Activated CD8-positive, alpha-beta memory T cell treated with anti-CD3 and anti-CD28 coated beads, Interleukin-2, amount 50 U/mL, for 4 hours (primary cell): ENCODE measurements at places on chromosomes 4 and X.

DNA sequence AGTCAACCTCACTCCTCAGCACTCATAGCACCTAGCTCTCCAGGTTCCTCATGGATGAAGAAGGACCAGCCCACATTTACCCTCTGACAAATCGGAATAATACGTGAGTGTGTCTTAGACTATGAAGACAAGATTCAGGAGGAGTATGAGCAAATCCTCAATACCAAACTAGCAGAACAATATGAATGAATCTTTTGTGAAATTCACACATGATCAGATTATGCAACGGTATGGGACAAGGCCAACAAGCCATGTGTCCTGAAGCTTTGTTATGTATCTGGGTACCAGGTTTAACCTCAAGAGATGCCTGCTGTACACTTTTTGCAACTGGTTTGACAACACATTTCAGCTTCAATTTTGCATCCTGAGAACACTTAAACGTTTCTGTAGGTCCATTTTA lies 300.1 kb downstream of the OPHN1 start:
- DNase-seq, result no peak

DNA sequence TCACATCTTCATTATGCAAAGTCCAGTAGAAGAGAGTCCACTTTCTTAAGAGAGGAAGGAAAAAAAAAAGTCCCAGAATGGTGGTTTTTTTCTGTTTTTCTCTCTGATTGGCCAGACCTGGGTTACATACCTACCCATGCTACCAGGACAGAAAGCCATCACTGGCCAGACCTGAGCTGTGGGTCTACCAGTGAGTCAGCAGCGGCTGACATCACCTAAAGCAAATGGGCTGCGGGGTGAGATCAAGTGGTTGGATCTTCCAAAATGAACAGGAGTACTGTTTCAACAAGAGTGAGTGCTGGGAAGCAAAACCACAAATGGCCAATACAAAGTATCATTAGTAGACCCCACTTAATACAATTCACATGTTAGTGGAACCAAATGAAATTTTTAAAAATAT lies 1.6 kb upstream of the NDST3 start:
- DNase-seq, result no peak

GRCh38 chr4:122882857-122883735 lies 39.3 kb downstream of the NUDT6 start:
- DNase-seq, result no peak

DNA sequence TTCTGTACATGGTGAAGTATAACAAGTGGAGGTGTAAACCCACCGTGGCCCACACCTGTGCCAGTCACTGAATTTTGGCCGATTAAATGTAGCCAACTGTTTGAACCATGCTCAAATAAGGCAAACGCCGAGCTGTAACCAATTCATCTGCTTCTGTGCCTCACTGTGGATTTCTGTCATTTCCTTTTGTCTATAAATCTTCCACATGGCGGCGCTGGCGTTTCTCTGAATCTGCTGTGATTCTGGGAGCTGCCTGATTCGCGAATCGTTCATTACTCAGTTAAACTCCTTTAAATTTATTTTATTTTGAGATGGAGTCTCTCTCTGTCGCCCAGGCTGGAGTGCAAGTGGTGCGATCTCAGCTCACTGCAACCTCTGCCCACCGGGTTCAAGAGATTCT lies 19.2 kb downstream of the SUPT20HL2 start:
- no peak for DNase-seq

DNA sequence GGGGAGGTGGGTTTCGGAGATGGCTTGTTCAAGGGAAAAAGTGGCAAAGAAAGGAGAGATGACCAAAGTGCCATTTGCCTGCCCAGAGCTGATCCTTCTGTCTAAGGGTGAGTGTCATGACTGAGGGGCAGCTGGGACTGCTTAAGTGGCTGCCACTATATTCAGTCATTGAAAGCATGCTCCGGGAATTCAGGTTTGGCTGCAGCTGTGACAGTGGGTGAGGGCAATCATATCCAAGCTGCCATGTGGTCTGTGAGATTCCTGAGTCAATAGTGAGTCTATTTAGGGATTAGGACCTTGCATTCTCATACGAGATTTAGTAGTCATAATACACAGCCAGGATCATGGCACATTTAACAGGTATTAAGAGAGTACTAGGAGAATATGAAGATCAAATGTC lies 138.8 kb upstream of the BANK1 start:
- DNase-seq, result no peak

- DNase-seq, result no peak
These were observed 632 bp upstream of the PCDH7 start for GRCh38 chr4:30719454-30720020.

DNA sequence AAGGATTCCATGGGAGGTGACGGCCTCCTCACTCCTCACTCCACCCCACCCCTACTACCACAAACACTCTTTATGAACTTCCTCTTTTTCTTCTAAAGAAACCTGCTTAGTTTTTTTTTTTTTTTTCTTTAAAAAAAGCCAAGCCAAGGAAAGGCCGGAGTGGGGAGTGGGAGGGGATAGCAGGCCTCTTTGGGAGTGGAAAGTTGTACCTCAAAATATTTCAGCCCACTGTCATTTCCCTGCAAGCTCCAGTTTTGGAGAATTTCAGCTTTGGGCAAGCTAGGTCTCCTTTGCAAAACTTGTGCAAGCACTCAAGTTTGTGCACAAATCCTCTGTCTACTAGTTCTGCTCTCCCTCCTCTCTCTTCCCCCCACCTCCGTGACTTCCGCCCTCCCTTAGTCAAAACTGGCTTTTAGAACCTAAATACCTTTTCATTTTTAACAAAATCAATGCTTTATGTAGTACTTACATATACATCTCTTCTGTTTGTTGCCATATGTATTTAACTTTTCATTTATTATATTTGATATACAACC lies 512 bp upstream of the ANTXR2 start:
- DNase-seq, result no peak

DNA sequence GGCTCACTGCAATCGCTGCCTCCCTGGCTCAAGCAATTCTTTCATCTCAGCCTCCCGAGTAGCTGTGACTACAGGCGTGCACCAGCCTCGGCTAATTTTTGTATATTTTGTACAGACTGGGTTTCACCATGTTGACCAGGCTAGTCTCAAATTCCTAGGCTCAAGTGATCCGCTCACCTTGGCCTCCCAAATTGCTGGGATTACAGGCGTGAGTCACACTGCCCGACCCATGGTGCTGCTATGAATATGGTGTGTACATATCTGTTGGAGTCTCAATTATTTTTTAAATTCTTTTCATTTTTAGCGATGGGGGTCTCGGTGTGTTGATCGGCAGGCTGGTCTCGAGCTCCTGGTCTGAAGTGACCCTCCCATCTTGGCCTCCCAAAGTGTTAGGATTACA lies 78.0 kb upstream of the PRKX start:
- no peak for DNase-seq

DNA sequence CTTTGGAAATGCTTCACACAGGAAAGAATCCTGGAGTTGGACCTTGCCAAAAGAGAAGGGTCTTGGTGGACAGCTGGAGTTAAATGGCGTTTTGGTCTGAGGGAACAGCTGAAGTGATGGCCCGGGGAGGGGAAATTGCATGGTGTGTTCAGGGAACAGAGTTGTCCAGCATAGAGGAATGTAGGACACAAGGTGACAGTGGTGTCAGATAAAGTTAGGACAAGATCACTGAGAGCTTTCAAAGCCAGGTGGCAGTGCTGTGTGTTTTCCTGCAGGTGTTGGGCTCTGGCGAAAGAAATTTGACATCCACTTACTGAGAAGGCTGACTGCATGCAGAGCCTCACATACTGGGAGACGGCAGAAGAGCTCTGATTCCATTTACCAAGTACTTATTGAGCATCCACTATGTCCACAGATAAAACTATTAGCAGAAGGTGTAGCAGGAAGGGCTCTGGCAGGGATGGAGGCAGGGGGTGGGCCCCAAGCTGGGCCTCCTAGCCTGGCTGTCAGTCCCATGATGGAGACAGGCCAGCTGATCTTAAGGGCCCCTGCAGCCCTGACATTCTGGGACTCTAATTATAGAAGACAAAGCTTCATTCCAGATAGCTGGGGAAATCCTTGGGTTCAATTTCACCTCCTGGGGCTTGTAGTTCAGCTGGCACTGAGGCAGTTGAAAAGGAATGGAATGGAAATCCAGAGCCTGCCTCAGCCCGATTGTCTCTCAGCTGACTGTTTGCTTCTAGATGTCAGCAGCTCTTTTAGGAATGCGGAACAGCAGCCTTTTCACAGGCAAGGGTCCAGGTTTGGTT lies 150.2 kb upstream of the MAMLD1 start:
- DNase-seq, result no peak
